ENCODE measurements at places on chromosomes 7 and 10.

DNA sequence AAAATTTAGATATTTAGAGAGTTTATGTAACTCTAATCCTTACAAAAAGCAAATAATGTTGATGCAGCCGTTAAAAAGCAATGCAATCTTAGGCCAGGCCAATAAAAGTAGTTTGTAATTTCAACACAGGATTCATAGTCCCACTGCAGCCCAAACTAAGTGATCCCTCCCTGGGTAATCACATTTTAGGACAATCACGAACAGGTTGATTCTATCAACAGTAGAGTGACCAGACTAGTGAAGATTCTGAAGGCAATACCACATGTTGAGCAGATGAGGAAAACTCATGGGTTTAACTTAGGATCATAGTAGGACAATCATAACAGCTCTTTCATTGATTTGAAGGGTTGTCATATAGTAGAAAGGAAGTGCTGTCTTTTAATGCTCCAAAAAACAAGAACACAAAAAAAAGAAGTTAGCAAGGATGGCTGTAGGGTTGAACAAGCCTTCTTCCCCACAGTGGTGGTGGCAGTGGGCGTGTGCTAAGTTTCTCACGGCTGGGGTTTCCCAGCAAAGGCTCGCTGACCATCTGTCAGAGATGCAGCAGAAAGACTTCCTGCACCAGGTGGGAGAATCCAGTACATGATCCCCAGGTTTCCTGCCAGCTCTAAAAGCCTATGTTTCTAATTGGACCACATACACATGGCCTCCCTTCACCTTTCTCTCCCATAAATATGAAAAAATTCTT lies 212.2 kb downstream of the CHRM2 start:
- no peak for DNase-seq

DNA sequence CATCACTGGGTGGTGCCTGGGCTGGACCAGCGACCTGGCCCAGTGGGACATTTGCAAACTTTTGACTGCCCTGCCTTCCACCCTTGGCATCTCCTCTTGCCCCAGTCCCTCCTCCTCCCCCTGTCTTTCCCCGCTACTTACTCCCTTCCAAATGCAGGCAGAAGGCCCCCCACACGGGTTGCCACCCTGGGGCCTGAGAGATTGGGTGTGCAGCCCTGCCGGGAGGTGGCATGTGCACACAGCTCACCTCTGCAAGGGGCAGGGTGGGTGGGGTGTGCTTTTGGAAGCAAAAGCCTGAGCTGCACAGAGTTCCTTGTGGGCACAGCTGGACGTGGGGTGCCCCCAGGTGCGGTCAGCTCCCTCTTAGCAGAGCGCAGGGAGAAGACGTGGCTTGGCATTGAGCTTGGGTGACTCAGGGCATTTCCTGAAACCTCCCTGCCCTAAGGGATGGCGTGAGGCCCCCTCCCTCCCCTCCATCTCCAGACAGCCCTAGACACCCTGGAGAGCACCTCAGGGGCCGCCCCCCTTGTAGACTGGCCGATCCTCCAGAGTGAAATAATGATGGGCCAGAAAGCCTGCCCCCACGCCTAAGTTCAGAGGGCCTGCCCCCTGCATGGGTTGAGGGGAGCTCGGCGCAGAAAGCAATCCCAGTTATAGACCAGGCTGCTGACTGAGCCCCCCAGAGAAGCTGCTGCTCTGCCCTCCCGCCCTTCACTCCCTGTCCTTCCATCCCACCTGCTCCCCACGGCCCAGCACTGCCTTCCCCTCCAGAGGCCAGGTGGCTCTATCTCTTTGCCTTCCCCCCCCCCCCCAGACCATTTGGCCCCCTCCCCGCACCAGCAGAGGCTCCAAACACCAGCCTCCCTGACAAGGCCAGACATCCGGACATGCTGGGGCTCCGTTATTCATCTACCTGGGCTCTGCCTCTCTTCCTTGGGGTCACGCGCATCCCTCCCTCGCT lies 2.3 kb upstream of the SHH start:
- DNase-seq, result no peak

GRCh38 chr10:118272149-118272721 lies 69.9 kb downstream of the FAM204A start:
- no peak for DNase-seq

- no peak for DNase-seq
Measured at GRCh38 chr7:38374507-38374906, 101.1 kb upstream of the TARP start.

- no peak for DNase-seq
Measured at GRCh38 chr10:102457591-102458150, 6.3 kb upstream of the C10orf95 start.

DNA sequence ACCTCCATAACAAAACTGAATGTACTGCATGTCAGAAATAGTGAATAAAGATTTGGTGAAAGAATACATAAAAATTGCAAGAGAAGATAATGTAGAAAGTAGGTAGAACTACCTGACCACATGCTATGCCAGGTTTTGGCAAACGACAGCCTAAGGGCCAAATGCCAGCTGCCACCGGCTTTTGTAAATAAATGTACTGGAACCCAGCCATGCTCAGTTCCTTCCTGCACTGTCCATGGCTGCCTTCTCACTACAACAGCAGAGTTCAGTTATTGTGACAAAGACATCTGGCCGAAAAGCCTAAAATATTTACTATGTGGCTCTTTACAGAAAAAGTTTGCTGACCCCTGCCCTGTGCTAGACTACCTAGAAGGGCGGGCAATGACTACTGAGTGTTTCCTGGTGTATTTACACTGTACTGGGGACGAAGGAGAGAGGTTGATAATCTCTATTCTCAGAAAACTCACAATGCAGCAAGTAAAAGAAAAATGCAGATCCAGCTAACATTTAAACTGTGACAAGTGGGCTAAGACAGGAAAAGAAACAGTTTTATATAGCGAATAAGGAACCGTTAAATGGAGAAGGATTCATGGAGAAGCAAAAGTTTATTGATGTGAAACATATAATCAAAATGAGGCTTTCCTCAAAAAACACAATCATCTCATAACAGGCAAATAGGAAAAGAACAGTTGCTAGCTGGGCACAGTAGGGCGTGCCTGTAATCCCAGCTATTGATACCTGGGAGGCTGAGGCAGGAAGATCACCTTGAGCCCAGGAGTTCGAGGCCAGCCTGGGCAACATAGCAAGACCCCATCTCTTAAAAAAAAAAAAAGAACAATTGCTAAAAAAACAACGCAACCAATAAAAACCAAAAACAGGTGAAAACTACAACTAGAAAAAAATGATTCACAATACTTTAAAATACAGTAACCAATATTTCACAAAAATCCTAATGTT lies 13.7 kb downstream of the KIN start:
- peak; percentile 83 for DNase-seq

DNA sequence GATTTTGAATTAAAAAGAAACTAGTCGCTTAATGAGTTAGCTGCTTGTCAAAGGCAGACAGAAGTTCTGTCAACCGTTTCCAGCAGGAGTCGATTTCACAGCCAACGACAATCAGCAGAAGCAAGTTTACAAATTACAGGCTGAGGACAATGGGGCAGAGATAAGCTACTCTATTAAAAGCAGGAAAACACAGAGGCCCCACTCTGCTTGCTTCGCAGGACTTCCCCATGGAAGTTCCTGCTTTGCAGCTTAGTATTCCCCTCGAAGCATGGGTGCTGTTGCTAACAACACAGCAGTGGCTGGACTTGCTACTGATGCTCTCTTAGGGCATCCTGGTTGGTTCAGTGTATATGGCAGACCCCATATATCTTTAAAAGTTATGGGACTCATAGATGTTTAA lies 50.8 kb upstream of the KLF6 start:
- DNase-seq, result no peak

DNA sequence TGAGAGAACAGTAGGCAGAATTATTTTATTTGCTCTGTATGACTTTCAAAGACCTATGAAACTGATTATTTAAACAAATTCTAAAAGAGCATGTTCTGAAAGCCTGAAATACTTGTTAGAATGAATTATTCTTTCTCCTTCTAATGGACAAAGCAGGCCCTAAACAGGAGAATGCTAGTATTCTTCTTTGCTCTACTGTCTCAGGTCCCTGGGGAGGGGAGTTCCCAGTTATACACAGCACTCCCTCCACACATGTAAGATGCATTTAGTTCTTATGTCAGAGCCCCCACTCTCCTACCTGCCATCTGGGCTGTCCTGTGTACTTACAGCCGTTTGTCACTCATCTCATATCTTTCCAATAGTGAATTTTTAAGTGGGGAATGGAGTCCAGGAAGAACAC lies 633.5 kb upstream of the ANKRD30A start:
- DNase-seq, result no peak

DNA sequence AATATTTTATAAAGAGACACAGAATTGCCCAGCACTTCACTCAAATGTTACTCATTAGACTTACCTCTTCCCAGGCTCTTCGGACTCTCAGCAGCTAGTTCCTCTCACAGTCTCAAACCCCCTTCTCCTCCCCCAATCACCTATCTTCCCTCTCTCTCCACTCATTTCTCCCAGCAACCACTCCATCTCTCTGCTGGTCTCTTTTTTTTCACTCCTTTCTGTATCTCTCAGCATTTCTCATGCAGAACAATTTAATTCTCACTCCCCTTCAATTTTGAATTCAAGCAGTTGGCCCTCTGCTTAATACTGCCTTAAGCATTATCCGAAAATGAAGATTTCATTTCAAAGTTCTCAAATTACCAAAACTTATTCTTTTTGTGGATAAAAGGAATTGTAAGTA lies 34.4 kb upstream of the CAV2 start:
- DNase-seq, result no peak

- DNase-seq, result no peak
Measured at GRCh38 chr10:63437116-63437949, 28.4 kb downstream of the JMJD1C start.

- DNase-seq, result no peak
Measured at GRCh38 chr7:121510858-121511482, 114.9 kb upstream of the FAM3C start.

DNA sequence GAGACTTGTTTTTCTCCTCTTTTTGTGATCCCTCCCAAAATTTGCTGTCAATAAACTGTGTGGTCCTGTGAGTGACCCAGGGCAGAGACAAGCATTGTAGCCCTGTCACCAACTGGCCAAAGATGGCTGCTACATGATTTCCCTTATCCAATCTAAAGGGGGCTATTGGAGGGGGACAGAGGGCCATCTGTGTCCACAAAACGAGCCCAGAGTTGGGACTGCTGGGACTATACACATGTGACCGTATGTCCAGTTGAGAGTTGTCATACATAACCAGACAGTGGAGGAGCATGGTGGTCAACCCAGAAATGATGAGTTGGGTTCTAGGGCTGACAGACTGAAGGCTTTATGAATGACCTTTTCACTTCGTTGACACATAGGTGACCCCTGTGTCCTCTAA lies 55.3 kb upstream of the SDK1 start:
- DNase-seq, result no peak

DNA sequence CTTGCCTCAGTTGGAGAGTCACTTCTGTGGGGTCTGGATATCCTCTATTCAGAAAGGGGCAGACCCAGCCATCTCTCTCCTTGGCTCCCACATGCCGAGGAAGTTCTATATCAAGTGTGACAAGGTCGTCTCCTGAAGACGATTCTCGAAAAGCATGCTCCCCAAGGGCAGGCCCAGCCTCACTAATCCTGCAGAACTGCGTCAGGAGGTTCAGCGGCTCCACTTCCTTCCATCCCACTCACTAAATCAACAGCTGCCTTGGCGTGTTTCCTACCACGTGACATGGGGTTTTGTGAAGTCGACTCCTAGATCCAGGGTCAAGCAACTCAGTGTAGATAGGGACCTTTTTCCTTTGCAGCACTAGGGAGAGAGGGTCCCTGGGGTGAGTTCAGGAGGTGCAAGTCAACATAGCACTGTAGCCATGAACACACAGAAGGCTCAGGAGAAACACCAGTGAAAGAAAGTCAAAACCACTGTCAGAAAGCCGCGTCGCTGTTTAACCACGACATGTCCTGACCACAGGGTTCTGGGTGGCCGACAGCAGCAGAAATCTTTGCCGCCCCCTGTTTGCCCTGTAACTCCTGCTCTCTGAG lies 156.4 kb downstream of the PRPF18 start:
- no peak for DNase-seq

DNA sequence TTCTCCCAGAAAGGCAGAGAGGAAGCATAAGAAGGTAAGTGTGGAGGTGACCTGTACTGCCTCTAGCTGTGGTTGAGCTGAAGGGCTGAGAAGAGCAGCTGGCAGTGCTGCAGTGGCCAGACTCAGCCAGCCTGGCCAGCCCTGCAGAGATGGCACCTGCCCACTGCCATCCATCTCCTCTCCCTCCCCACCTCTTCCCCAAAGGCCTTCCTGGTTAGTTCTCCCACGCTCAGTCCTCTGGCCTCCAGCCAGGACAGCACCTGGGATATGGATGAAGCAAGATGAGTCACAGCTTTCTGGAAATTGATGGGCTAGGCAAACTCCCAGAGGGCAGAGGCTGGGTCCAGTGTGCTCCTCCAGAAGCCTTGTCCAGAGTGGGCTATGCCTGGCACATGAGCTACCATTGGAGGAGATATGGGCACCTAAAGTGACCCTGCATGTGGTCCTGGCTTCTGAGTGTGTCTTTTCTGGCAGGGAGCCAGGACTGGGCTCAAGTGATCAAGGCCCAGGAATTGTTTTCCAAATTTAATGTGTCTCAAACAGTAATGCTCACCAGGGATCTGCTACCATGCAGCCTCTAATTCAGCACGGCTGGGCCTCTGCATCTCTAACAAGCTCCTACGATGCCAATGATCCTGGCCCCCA lies 81.0 kb upstream of the CACUL1 start:
- peak; percentile 97 for DNase-seq

- no peak for DNase-seq
Measured at GRCh38 chr7:154441811-154442210, 389.6 kb downstream of the DPP6 start.

DNA sequence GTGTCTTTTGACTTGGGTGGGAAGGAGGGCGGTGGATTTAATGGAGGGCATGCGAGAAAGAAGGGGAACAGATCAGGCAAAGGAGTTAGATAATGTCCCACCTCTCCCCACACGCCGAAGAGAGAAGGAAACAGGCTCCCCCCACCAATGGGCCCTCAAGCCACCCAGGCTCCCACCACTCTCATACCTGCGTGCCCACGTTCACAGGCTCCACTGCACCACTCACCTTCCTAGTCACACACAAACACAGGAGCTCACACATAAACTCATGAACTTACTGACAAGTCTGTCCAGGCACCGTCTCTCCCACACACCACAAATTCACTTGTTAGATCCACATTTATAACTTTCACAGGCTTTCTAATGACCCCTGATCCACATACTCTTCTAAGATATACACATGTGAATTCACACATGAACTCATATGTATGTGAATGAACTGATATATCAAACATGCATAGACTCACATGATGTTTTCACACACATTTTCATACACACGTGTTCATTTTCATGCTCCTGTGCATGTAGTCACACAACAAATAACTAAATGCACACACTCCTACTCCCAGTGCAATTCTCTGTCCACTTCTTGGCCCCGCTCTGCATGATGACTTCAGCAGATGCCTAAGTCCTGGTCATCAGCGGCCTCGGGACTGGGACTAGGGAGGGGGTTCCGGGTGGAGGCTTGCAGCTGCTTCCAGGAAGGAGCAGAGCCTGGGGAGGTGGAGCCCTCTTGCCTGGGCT lies 1.5 kb downstream of the LZTS2 start:
- DNase-seq, result peak; percentile 77

DNA sequence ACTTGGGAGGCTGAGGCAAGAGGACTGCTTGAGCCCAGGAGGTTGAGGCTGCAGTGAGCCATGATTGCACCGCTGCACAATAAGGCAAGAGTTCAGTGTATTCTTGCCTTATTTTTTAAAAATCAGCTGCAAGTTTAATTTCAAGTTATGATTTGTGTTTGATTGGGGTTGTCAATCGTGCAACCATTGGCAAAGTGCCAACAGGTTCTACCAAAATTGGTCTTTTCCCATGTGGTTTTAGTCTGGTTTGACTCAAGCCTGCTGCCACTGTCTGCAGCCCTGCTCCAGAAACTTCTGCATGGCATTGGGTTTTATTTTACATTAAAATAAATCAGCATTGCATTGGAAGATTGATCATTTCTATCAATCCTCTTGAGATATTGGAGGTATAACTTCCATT lies 72.7 kb downstream of the PTPRE start:
- DNase-seq, result no peak

Data from breast epithelium (tissue), 4 donors.